Activated T-cell treated with anti-CD3 and anti-CD28 coated beads, Interleukin-2, amount 50 U/mL, for 72 hours (primary cell): ENCODE measurements at places on chromosomes 2 and 18. TPM values are rescaled to one million over a fixed set of nuclear protein-coding genes. Genes with fewer than 3 reads are reported as not detected.

- DNase-seq: no peak
Measured at GRCh38 chr18:36179562-36180355, 7.5 kb upstream of the MOCOS start.

HOXD3 gene
- not detected for total RNA-seq

GRCh38 chr2:213296270-213296669, 12.0 kb downstream of the SPAG16 start:
- no peak for DNase-seq

DNA sequence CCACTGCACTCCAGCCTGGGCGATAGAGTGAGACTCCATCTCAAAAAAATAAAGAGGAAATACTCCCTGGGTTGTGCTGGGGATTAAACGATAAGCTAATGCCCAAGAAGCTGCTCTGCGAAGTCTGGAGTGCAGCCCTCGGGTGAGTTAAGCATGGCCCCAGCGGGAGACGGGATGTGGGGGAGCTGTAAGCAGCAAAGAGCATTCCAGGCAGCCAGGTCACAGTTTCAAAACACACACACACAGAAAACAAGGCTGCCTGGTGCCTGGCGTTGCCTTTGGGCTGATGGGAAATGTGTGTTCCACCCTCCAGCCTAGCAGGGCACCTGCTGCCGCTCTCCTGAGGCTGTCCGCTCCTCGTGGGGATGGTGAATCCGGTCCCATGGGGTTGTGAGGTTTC, 24.1 kb downstream of the ODC1 start:
- no peak for DNase-seq

GRCh38 chr18:8814206-8814605, 108.8 kb downstream of the MTCL1 start:
- no peak for DNase-seq

- DNase-seq: no peak
Measured at GRCh38 chr2:149442346-149442745, 112.0 kb downstream of the LYPD6 start.

DNA sequence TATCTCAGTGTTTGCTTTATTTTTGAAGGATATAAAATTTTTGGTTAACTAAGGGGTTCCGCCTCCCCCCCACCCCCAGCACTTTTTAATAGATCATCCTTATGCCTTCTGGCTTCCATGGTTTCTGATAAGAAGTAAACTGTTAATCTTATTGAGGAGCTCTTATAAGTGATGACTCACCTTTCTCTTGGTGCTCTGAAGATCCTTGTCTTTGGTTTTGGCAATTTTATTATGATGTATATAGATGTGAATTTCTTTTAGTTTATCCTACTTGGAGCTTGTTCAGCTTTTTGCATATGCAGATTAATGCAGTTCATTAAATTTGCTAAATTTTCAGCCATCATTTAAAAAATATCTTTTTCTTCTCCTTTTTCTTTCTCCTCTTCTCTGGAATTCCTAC, 91.7 kb upstream of the CTAGE1 start:
- no peak for DNase-seq

- DNase-seq: no peak
Measured at GRCh38 chr2:79009388-79009787, 16.1 kb upstream of the REG3G start.

IL36G gene
- total RNA-seq: not detected

DNA sequence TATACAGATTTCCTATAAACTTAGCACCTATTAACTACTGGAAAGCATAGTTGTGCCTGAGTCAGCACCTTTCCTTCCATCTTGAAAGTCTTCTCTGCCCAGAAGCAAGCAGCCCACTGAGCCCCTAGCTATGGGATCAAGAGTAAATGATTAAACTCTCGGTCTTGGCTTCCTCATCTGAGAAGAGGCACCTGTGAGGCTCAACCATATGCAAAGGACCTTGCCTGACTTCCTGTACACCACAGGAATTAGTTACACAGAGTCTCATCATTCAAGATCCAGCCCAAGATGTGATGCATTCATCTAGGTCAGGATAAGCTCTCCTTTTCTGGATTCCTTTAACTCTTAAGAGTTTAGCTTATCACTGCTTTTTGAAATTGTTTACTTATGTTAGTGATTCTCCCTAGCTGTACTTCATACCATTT, 96.0 kb downstream of the CDH2 start:
- no peak for DNase-seq

GRCh38 chr2:159468257-159468656, 148.1 kb downstream of the BAZ2B start:
- no peak for DNase-seq

DNA sequence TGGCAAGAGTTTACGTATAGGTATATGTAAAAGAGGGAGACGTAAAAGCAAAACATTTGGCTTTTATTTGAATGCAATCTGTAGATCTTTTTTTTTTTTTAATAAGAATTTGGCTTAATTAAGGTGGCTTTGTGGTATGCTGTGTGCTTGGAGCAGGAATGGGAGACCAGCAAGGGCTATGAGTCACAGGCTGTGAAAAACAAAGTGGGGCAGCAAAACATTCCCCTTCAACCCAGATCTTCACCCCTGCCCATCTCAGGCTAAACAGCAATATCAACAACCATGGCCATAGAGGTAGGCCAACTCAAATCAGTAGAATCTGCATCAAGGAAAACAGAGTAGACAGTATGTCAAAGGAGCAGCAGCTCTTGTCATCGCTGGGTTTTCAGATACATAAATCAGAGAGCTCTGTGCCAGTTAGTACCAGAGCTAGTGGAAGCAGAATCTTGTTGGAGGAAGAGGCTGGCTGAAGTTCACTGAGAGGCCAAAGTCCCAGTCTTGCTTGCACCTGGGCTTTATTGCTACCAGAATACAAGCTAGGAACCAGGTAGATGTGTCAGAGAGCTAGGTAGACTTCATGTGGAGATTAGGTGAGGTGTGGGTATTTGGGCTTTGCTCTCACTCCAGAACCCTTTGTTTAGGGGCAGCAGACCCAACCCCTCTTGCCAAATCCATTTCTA, 191.5 kb upstream of the FANCL start:
- no peak for DNase-seq

DNA sequence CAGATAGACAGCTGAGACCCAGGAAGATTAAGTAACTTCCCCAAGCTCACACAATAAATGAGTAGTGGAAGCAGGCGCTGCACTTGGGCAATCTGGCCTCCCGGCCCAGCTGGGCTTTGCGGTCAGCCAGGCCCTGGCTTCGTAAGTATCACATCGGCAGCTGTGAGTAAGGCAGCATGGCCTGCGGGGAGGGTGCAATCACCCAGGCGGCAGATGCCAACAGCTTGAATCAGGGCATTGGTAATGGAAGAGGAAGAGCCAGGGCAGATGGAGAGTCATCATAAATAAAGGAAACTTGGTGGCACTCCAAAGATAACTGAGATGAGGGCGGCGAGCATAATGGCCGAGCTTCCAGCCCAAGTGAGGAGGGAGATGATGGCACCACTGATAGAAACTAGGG, 217.9 kb upstream of the PID1 start:
- no peak for DNase-seq

DNA sequence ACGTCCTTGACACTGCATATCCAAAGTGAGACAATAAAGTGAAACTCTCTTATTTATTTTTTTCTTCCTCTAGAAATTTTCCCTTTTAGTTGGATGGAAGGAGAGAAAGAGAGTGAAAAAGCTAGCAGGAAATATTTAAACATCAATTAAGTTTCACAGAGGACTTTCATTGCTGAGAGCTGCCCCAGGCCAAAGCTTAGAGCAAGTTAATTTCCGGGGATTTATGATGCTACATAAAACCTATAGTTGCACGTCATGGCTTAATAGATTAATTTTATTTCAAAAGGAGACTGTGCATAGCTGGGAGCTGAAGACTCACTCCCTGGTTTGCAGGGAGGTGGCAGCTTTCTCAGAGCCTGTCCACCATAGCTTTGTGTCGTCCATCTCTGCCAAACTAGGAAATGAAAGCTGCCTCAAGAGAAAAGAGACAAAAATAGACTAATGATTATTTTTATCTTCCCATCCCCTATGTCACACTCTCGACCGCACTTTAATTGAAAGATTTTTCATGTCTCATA, 323.3 kb upstream of the RAB6C start:
- no peak for DNase-seq

SP5 gene
- 1.4 TPM for total RNA-seq

LCT gene
- total RNA-seq: 0.29 TPM

GRCh38 chr2:122639711-122640110, 884.3 kb downstream of the TSN start:
- DNase-seq: no peak

PROKR1 gene
- total RNA-seq: not detected

GRCh38 chr2:43105586-43106558, 120.5 kb downstream of the ZFP36L2 start:
- DNase-seq: no peak

PROM2 gene
- total RNA-seq: 0.39 TPM

FAM161A gene
- total RNA-seq: 9.1 TPM

GRCh38 chr2:232447638-232448303, 8.2 kb upstream of the ALPI start:
- DNase-seq: no peak

DNA sequence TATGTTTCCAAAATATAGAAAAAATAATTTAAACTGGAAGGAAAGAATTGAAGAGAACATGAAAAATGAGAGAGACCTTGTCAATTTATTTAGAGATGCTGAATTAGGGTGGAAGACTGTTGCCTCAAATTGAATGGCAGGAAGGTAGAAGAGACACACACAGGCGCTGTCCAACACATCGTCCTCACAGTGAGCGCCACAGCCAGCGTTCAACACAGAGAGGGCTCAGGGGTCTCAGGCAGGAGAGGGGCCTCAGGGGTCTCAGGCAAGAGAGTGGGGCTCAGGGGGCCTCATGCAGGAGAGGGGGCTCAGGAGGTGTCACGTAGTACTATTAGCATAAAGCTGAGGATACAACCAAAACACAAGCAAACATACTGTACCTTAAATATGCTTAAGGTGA, 65.7 kb downstream of the TMEM18 start:
- DNase-seq: no peak

DNA sequence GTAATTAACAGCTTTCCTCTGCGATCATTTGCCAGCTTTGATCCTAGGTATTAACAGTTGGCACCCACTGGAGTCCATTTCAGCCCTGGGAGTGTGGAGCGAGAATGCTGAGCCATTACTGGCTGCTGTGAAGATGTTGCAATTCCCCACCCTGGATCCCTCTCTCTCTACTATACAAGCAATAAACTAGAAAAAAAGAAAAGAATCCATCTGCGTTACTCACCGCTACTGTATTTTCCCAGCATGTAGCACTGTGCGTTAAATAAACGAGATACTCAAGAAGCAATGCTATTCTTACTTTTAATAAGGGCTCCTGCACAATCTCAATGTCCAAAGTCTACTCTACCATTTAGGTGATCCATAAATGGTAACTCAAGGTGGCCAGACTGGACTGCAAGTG, 8.5 kb downstream of the RTTN start:
- no peak for DNase-seq

DNA sequence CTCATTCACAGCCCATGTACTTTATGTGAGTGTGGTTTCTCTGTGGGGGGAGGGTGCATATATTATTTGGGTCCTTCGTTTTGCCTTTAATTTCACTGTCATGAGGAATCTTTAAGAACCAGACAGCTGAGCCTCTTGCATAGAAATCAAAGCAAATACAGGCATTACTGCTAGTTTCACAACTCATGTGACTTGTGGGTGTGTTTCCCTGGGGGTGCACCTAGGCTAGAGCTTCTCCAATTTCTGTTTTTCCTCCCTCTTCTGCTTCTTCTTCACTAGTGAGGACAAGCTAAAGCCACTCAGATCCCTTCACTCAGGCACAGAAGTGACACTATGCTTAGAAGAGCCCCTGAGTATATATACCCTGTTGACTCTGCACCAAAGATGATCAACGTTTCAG, 131.4 kb downstream of the ACOXL start:
- no peak for DNase-seq

- peak; percentile 40 for DNase-seq
Measured at GRCh38 chr18:23970161-23971096, 44.1 kb upstream of the TTC39C start.

DNA sequence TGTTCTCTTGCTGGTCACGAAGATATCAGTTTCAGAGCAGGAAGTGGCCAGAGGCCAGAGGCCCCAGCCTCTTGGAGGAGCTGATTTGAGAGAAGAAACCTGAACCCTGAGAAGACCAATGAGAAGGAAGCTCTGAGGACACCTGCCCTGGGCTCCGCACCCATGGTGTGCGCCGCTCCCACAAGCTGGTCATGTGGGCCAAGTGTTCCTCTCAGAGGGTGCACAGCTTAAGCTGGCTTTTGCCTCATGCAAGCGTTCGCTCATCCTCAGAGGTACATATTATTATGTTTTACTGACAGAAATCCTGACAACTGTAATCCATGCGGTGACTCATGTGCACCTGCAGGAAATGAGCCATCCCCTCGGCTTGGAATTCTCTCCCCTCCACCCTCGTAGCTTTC, 316.1 kb upstream of the MYT1L start:
- peak; percentile 11 for DNase-seq

- no peak for DNase-seq
Measured at GRCh38 chr18:44195394-44196140, 485.1 kb upstream of the SETBP1 start.

GRCh38 chr2:30979822-30980245, 158.4 kb downstream of the GALNT14 start:
- peak; percentile 2 for DNase-seq

- no peak for DNase-seq
Measured at GRCh38 chr2:102621630-102622029, 2.3 kb downstream of the SLC9A2 start.

MFSD2B gene
- total RNA-seq: 0.35 TPM

DNA sequence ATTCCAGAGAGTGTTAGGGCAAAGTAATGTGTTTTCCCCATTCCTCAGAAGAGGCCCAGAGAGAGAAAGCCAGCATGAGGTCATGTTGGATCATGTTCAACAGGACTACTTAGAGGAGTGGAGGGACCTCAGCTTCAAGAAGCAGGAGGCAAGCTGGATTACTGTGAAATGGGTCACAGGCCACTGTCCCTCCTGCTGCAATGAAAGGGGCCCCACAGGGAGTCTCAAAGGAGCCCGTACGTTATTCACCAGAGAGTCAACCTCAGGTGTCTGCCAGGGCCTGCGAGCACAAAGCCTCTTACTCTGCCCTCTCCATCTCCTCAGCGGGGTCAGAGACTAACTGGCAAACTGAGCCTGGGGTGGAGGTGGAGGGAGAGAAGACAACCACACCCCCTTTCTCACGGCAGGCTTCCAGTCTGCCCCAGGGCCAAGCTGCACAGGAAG, 27.2 kb upstream of the ACYP2 start:
- no peak for DNase-seq

SPEG gene
- 4.8 TPM for total RNA-seq

- DNase-seq: no peak
Measured at GRCh38 chr2:232006253-232006652, 44.7 kb downstream of the DIS3L2 start.

DNA sequence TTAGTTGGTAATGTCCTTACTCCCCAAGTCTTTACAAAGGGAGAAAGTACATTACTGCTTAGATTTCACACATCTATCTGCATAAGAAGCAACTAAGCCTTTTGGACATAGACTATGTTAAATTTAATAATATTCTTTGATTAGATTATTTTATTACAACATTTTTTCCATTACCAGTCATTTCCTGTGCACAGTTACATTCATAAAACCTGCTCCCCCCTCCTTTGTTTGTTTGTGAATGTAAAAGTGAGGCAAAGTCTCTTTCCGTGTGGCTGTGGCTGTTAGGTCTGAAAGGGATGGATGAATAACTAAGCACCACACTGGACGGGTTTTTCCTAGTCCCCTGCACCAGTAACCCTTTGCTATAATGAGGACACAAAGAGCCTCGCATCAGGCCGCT, 9.6 kb downstream of the PTGR3 start:
- no peak for DNase-seq
